ENCODE measurements at places on chromosomes 12 and 14. TPM values are rescaled to one million over a fixed set of nuclear protein-coding genes. Genes with fewer than 3 reads are reported as not detected.

- H3K4me3 ChIP-seq, result no peak overlapping the region
- no peaks in the 10 kb centered on the region for H3K27me3 ChIP-seq
- no peak overlapping the region for H3K27ac ChIP-seq
- H3K36me3 ChIP-seq, result no peaks in the 10 kb centered on the region
- peak; percentile 32 for DNase-seq
Observed at GRCh38 chr12:89393551-89394121, 41.3 kb upstream of the DUSP6 start.

Gene PARP11
- 1.8 TPM for polyA plus RNA-seq

Gene ASB8
- polyA plus RNA-seq, result 22.9 TPM

GRCh38 chr14:41295734-41296133 is 310.9 kb upstream of the LRFN5 start:
- no peaks in the 10 kb centered on the region for H3K4me1 ChIP-seq
- H3K27ac ChIP-seq, result no peak overlapping the region
- H3K36me3 ChIP-seq, result no peaks in the 10 kb centered on the region
- no peak for DNase-seq
- no peak overlapping the region for H3K4me3 ChIP-seq
- no peaks in the 10 kb centered on the region for H3K27me3 ChIP-seq

Gene PZP
- polyA plus RNA-seq, result not detected

DNA sequence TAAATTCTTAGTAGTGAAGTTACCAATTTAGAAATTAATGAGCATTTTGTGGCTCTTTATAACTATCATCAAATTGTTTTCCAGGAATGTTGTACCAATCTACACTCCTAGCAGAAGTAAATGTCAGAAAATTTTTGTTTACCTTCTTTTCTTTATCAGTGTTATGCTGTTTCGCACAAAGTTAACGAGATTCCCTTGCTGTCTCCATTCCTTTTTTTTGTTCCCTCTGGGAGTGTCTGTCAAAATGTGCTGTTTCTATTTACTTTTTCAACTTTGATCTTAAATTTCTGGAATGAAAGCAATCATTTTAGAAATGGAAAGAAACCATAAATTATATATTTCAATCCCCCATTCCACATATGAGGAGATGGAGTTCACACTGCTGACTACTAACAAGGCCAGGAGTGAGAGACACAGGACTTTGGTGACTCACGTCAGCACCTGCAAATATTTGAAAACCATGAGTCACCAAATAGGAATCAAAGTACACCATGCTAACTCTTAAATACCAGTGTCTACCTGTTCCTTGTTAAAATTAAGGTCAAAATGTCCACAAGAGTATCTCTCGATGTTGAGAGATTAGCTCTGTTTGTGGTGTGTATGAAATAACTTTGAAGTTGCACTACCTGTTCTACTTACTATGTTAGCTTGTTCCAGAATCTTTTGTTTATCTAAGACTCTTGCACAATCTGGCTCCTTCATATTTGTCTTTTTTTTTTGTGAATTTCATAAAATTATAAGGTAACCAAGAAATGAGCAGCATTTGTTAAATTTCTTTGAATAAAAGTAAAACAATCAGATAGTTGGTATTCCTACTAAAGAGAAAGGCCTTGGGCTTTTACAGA is 106.0 kb downstream of the RMST start:
- H3K4me1 ChIP-seq, result no peaks in the 10 kb centered on the region
- DNase-seq, result no peak
- H3K27ac ChIP-seq, result no peak overlapping the region
- H3K4me3 ChIP-seq, result no peak overlapping the region
- no peaks in the 10 kb centered on the region for H3K27me3 ChIP-seq

Gene IGFBP6
- polyA plus RNA-seq, result 373 TPM

- H3K36me3 ChIP-seq, result no peaks in the 10 kb centered on the region
- H3K4me1 ChIP-seq, result peaks cover 1% of the 10 kb centered on the region
- H3K27me3 ChIP-seq, result peaks cover 52% of the 10 kb centered on the region
- H3K27ac ChIP-seq, result no peak overlapping the region
- no peak for DNase-seq
Observed at GRCh38 chr14:99268810-99269707, 2.9 kb downstream of the BCL11B start.

Gene CAPZA3
- polyA plus RNA-seq, result not detected

GRCh38 chr12:26275313-26276131 is 80.1 kb downstream of the SSPN start:
- no peak for DNase-seq
- H3K36me3 ChIP-seq, result no peaks in the 10 kb centered on the region
- no peaks in the 10 kb centered on the region for H3K27me3 ChIP-seq
- H3K27ac ChIP-seq, result peak overlapping the region; percentile 80
- peaks cover 18% of the 10 kb centered on the region for H3K4me1 ChIP-seq

- H3K36me3 ChIP-seq, result 0 out of 2 replicates have a peak, but pooled peaks cover 3% of the 10 kb centered on the region
- H3K27ac ChIP-seq, result no peak overlapping the region
- DNase-seq, result no peak
Observed at GRCh38 chr12:62409068-62409467, 57.6 kb upstream of the MON2 start.

Gene EIF2S3B
- 0.39 TPM for polyA plus RNA-seq

DNA sequence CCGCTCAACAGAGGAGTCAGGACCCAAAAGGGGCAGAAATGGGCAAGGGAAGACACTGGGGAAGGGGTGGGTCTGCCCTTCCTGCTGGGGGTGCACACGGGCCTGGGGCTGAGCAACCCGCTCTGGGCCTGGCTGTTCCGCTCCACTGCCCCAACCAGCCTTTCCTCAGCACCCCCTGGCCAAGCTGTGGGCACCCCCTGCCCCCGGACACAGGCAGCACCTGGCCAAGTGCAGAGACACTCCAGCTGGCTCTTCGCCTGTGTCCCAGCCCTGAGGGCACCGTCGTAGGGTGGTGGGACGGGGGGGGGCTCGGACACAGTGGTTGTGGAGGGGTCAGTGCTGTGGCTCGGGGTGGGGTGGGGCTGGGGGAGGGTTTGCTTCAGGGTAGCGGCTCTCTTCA is 10.3 kb downstream of the PACS2 start:
- no peaks in the 10 kb centered on the region for H3K36me3 ChIP-seq
- H3K27me3 ChIP-seq, result no peaks in the 10 kb centered on the region
- H3K27ac ChIP-seq, result no peak overlapping the region

Gene LALBA
- not detected for polyA plus RNA-seq

- no peaks in the 10 kb centered on the region for H3K4me1 ChIP-seq
- H3K27ac ChIP-seq, result peak within 1 kb of the TSS; percentile 15
- peak; percentile 36 for DNase-seq
- no peaks in the 10 kb centered on the region for H3K36me3 ChIP-seq
Observed at GRCh38 chr12:26124446-26125399, at the start of gene BHLHE41. BHLHE41 (minus strand) TSS chr12:26125037; CDS start chr12:26124779, 258 bp downstream.

- no peak overlapping the region for H3K27ac ChIP-seq
- no peaks in the 10 kb centered on the region for H3K27me3 ChIP-seq
- no peaks in the 10 kb centered on the region for H3K4me1 ChIP-seq
- H3K4me3 ChIP-seq, result no peak overlapping the region
- peaks cover 47% of the 10 kb centered on the region for H3K36me3 ChIP-seq
Observed at GRCh38 chr12:122350141-122350848, 72.2 kb downstream of the CLIP1 start.

Gene SLC4A8
- polyA plus RNA-seq, result 3.1 TPM

DNA sequence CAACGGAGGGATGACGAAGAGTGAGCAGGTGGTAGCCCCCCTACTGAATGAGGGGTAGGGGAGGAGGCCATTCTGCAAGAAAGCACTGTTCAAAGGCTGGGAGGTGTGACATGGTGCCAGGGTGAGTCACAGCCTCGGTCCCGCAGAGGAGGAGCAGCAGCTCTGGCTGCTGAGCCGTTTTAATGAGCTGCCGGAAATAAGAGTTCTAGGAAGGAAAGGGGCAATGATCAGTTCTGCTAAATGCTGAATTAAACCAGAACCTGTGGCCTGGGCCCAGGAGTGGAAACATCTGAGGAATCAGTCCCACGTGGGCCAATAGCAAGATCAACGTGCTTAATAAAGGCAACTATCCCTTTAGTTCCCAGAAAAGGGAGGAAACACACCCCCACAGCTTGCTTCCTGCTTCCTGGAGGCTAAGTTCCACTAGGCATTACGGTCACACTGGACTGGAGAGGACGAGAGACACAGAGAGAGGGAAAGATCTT is 3.6 kb downstream of the ABCD4 start:
- H3K27ac ChIP-seq, result no peak overlapping the region
- no peak overlapping the region for H3K4me3 ChIP-seq
- no peaks in the 10 kb centered on the region for H3K27me3 ChIP-seq

DNA sequence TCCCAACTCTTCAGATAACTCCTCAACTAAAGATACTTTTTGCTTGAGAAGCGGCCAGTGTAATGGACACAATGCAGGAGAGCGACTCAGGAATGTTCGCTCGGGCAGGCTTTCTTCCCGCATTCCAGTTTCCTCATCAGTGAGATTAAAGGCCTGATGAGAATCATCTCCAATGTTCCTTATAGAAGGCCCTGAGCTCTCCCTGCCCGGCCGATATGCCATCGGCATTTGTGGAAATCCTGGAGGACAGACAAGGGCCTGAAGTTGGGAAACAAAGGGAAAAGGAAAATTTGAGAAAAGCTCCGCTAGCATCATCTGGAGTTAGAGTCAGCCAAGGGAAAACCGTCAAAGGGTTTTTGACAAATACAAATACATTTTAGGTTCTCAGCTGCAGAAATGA is 38.0 kb upstream of the FOXN3 start:
- H3K27me3 ChIP-seq, result no peaks in the 10 kb centered on the region
- H3K4me1 ChIP-seq, result no peaks in the 10 kb centered on the region
- peaks cover 2% of the 10 kb centered on the region for H3K36me3 ChIP-seq

- no peak overlapping the region for H3K4me3 ChIP-seq
- peaks cover 27% of the 10 kb centered on the region for H3K27me3 ChIP-seq
- no peaks in the 10 kb centered on the region for H3K4me1 ChIP-seq
- H3K36me3 ChIP-seq, result no peaks in the 10 kb centered on the region
- no peak overlapping the region for H3K27ac ChIP-seq
Observed at GRCh38 chr12:120342175-120343038, 14.8 kb upstream of the PLA2G1B start.

DNA sequence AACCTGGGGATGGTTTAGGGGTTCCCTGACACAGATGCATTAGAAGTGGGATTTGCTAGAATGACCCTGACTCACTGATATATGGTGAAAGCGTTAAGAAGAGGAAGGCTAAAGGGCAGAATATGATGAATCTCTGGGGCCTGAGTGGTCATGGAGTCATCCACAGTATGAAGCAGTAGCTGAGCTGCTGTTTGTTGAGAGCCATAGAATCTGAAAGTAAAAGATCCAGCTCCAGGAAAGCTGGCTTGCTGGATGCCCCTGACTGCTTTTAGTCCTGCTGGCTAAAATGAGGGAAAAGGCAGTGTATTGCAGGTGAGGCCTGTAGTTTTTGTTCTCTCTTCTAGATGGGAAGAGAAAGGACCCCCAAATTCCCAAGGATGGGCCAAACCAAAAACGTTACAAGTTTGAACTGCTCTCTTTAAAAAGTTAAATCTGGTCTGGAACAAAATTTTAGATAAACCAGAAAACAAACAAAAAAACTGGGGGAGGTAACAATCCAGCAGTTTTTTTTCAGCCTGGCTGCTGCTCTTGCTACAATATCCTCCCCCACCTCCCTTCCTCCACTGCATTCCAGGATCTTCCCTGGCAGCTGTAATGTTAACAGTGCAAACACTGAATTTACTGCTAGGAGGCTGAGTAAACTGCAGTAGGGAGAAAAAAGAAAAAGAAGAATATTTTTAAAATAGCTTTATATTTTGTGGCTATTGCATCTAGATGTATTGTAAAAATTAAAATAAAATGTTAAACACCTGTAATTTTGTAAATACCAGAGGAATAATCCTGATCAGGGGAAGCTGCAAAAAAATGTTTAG is 16.5 kb downstream of the SEL1L start:
- peak overlapping the region; percentile 100 for H3K27ac ChIP-seq
- H3K4me1 ChIP-seq, result peaks cover 15% of the 10 kb centered on the region
- H3K36me3 ChIP-seq, result peaks cover 24% of the 10 kb centered on the region
- peak; percentile 76 for DNase-seq
- H3K27me3 ChIP-seq, result no peaks in the 10 kb centered on the region

Gene NAV3
- 25.5 TPM for polyA plus RNA-seq

GRCh38 chr12:86456241-86456640 is 200.1 kb upstream of the MGAT4C start:
- no peaks in the 10 kb centered on the region for H3K36me3 ChIP-seq
- DNase-seq, result no peak
- no peak overlapping the region for H3K4me3 ChIP-seq
- H3K4me1 ChIP-seq, result no peaks in the 10 kb centered on the region
- no peak overlapping the region for H3K27ac ChIP-seq

GRCh38 chr14:76904100-76904739 is 78.0 kb downstream of the LRRC74A start:
- H3K4me3 ChIP-seq, result no peak overlapping the region
- H3K36me3 ChIP-seq, result no peaks in the 10 kb centered on the region
- peak; percentile 98 for DNase-seq
- H3K27me3 ChIP-seq, result no peaks in the 10 kb centered on the region
- H3K27ac ChIP-seq, result peak overlapping the region; percentile 91

DNA sequence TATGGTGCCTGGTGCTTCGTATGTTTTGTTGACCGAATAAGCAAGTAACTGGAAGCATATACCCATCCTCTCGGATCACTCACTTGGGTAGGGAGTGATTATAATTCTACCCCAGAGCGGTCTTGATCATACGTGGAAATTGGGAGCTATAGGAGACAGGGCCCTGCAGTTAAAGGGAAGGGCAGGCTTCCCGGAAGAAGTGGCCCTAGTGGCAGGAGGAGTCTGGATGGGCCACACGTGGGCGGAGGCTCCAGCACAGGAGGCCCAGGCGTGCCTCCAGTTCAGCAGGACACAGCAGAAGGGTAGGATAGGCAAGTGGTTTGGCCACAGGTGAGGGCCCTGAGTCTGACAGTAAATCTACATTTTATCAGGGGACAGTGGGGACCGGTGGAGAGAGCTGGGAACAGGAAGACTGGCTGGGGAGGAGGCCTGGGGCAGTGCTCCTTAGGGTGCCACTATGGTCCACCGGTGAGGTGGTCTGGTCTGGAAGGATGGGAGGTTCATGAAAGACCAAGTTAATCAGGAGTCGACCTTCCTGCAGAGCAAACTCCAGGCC is 23.5 kb upstream of the YY1 start:
- H3K4me1 ChIP-seq, result peaks cover 7% of the 10 kb centered on the region
- H3K4me3 ChIP-seq, result no peak overlapping the region
- DNase-seq, result no peak
- H3K27me3 ChIP-seq, result no peaks in the 10 kb centered on the region
- H3K36me3 ChIP-seq, result no peaks in the 10 kb centered on the region
- H3K27ac ChIP-seq, result no peak overlapping the region

Gene LIMA1
- polyA plus RNA-seq, result 126 TPM

DNA sequence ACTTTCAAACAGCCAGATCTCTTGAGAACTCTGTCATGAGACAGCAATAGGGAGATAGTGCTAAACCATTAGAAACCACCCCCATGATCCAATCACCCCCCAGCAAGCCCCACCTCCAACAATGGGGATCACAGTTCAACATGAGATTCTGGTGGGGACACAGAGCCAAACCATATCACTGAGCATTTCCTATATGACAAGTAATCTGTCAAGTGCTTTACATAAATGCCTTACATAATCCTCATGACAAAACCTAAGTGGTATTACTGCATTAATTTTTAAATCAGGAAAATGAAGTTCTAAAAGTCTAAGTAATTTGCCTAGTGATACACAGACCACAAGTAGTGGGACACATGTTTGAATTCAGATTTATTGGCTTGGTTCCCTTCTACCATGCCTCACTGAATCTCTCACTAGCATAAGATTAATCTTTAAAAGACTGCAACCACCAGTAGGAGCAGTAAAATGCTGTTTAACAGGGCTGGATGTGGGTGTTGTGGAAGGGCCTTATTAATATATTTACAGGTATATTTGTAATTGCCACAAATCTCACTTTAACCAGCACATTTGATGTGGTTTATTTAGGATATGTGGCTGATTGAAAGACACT is 323.1 kb upstream of the FBXO33 start:
- DNase-seq, result no peak
- H3K27me3 ChIP-seq, result no peaks in the 10 kb centered on the region
- no peaks in the 10 kb centered on the region for H3K36me3 ChIP-seq
- no peak overlapping the region for H3K27ac ChIP-seq
- no peak overlapping the region for H3K4me3 ChIP-seq
